Epithelial cell of esophagus (primary cell): ENCODE measurements at places on chromosomes 4 and X.

DNA sequence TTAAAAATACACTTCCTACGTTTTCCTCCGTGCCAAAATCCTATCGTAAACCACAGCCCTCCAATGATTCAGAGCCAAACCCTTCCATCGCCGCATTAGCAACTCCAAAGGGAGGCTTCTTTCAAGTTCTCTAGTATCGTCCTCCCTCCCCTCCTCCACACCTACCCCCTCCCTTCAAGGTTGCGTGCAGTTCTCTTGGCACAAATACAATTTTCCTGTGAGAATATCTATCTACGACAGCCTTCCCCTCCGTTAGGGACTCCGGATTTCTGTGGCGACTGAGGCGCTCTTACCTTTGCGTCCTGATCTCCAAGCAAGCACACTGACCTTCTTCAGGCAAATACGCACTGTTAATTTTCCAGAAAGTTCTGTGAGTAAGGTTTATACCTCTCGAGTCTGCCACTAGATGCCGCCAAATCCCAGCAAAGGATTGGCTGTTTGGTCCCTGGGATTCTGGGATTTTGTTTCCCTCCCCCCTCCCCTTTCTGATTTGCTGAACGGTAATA lies 1.2 kb upstream of the MORF4L2 start:
- peak; percentile 76 for DNase-seq

- no peak for DNase-seq
Observed at GRCh38 chrX:72395237-72395636, 89.5 kb upstream of the CITED1 start.

GRCh38 chrX:29043746-29044145 lies 456.5 kb downstream of the IL1RAPL1 start:
- no peak for DNase-seq

- DNase-seq = no peak
Observed at GRCh38 chr4:41323706-41324105, 67.0 kb downstream of the UCHL1 start.

DNA sequence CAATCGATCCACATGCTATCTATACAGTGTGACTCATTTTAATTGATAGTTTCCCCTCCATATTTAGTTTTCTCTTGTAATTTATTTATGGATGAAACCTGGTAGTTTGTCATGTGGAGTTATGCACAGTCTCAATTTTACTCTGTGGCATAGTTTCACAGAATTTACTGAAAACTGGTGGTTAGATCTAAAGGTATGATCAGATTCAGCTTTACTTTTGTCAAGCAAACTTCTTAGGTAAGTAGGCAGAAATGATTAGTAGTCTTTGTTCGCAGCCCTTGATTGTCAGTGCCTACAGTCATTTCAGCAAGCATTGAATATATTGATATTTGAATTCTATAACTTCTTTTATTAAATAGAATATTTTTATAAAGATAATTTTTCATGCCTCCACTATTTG lies 2.5 kb downstream of the ADD1 start:
- DNase-seq = no peak

- DNase-seq = peak; percentile 60
Observed at GRCh38 chrX:45771560-45772340, 571.1 kb upstream of the DIPK2B start.

DNA sequence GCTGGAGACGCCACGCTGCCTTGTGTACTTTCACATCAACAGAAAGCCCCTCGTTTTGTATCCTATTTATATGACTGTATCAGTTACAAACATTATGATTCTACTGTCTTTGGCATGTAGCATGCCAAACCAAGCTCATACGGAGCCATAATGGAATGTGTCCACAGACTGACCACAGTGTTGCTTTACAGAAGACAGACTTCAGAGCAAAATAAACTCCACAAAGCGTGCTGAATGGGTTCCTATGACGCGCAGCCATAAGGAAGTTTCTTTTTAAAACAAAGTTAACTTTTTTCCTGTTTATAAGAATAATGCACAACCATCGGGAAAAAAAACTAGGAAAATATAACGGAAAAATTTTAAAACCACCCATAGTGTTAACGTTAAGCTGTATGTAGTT lies 136.0 kb downstream of the STOX2 start:
- no peak for DNase-seq
